Activated naive CD4-positive, alpha-beta T cell treated with anti-CD3 and anti-CD28 coated beads, Interleukin-2, amount 50 U/mL, for 16 hours (primary cell): ENCODE measurements at places on chromosomes 5 and 9.

GRCh38 chr5:43839218-43839617 is 236.2 kb downstream of the NNT start:
- no peak for DNase-seq

DNA sequence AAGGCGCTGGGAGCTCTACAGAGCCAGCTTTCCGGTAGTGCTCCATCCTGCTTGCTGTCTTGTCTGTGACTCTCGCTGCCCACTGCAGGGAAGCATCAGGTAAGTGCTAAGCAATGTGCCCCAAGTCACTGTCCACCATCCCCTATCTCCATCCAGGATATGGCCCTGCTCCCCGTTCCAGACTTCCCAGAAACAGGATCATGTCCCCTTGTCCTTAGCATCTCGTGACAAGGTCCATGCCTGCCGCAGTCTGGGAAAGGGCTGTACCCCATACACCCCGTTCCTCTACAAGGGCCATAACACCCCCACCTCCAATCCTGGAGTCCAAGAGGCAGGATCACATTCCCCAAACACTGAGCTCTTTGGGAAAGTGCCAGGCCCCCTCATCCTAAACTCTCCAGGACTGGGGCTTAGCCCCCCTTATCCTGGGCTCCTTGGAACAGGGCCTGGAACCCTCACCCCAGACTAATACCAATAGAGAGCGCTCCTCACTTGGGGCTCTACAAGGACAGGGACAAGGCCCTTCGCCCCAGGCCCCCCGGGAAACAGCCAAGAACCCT is 566 bp downstream of the RPP25L start:
- DNase-seq: no peak

GRCh38 chr5:136200761-136201160 is 7.8 kb upstream of the SMIM32 start:
- no peak for DNase-seq

DNA sequence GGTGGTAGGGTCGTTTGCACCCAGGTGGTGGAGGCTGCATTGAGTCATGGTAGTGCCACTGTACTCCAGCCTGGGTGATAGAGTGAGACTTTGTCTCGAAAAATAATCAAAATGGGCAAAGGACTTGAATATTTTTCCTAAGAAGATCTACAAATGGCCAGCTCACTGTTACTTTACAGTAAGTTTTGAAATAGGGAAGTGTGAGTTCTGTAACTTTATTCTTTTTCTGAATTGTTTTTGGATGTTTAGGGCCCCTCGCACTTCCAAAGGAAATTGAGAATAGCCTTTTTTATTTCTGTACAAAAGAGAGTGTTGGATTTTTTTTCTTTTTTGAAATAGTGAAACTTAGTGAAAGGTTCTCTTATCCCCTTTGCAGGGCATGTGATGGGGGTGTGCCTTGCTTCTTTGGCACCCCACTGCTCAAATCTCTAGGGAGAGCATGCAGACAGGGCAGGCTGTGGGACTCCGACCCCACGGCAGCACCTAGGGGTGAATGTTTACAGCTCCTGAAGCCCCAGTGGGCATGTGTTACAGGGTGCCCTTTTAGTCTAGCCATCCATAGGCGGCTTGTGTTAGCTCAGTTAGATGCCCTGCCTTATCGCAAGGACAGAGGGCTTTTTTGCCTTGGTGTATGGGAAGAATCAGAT is 33.3 kb downstream of the GPBP1 start:
- DNase-seq: no peak

- DNase-seq: no peak
Observed at GRCh38 chr5:13533833-13534232, 410.7 kb downstream of the DNAH5 start.

GRCh38 chr5:148996270-148996669 is 66.6 kb downstream of the SH3TC2 start:
- DNase-seq: no peak

GRCh38 chr5:147734894-147735293 is 47.6 kb downstream of the JAKMIP2 start:
- DNase-seq: no peak

DNA sequence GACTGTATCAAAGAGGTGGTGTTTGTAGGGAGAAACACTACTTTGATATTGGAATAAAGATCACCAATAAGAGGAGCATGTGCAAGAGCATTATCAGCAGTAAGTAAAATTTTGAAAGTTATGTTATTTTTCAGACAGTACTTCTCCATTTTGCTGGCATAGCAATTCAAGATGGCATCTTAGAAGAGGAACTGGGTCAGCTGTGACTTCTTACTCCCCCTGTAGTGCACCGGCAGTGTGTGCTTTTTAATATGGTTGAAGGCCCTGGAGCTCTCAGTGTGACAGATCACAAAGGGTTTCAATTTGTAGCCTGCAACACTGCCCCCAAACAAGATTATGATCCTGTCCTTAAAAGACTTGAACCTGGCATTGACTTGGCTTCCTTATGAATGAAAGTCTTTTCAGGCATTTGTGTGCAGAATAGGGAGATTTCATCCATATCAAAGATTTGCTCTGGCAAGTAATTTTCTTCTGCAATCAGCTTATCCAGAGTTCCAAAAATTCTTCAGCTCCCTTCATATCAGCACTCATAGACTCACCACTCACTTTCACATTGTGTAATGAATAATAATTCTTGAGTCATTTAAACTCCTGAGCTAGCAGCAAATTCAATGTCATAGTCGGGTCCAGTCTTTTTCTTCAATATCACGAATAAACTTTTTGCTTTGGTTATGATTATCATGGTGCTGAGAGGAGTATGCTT is 105.7 kb upstream of the MAMDC2 start:
- no peak for DNase-seq

DNA sequence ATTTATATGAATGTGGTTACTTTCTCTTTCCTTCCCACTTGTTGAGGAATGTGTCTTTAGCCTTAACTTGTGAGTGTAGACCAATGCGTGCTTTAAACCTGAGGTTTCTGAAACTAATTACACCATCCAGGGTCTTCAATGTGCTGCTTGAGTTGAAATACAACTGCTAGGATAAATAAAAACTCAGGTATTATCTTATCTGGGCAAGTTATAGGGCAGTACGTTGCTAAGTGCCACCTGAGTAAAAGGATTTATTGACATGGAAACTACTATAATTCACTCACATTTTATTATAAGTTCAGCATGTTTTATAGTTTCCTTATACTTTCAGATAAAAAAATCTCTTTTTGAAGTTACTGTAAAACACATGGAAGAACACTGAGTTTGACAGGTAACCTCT is 1136.8 kb upstream of the NUDT12 start:
- DNase-seq: no peak

GRCh38 chr5:106797996-106798395 is 872.7 kb downstream of the EFNA5 start:
- no peak for DNase-seq

GRCh38 chr5:73902327-73903051 is 276.5 kb downstream of the ARHGEF28 start:
- DNase-seq: no peak

DNA sequence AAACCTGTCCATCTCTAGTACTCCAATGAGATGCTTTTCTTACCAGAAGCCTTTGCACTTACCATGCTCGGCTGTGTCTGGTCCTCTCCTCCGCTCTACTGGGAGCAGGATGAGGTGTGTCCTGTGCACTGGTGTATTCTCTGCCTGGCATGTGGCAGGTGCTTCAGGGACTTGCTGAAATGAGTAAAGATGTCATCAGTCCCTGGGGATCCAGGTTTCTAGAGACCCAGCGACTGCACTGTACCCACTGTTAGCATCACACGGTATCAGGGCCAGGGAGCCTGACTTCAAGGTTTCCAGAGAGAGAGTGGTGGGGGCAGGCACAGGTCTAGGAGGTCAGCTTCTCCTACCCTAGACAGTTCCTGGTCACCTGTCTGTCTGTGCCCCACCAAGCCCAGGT is 10.5 kb downstream of the PTTG1 start:
- DNase-seq: no peak

GRCh38 chr5:129511291-129511690 is 51.2 kb downstream of the ADAMTS19 start:
- no peak for DNase-seq
